ENCODE measurements at places on chromosomes 3 and 15.
A peak's percentile ranks its signal among the peaks of the same experiment; 100 is the strongest.

GRCh38 chr15:72570059-72570458 is 84.4 kb upstream of the GOLGA6B start:
- DNase-seq: no peak

DNA sequence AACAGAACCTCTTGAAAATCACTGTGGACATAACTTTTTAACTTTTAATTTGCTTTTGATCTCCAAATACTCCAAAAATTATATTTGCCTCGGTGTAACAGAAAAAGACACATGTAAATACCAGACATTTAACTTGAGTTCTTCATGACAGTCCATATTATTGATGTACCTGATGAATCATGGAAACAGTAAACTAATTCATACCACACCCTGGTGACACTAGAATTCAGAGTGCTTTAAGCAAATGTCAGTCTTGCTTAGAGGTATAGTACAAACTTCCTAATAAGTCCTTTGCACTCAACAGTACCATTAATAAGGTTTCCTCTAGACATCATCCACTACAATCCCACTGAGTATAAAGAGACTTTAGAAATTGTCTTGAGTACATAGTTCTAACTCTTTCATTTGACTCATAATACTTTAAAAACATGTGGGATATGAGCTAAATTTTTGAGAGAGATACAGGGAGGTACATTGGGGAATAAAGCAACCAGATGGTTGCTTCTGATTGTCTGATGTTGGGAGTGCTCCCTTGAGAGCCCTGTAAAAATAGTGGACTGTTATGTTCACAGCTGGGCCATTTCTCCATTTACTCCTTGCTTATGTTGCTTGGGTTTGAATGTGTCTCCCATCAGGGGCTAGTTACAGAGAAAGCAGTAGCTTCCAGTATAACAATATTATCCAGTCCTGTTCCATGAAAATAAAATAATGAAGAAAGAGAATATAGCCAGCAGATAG is 175.7 kb downstream of the ALCAM start:
- no peak for DNase-seq

- DNase-seq: no peak
These were observed 188.4 kb downstream of the ABHD5 start for GRCh38 chr3:43879166-43879565.

- no peak for DNase-seq
These were observed 13.3 kb upstream of the TMF1 start for GRCh38 chr3:69065318-69065964.

DNA sequence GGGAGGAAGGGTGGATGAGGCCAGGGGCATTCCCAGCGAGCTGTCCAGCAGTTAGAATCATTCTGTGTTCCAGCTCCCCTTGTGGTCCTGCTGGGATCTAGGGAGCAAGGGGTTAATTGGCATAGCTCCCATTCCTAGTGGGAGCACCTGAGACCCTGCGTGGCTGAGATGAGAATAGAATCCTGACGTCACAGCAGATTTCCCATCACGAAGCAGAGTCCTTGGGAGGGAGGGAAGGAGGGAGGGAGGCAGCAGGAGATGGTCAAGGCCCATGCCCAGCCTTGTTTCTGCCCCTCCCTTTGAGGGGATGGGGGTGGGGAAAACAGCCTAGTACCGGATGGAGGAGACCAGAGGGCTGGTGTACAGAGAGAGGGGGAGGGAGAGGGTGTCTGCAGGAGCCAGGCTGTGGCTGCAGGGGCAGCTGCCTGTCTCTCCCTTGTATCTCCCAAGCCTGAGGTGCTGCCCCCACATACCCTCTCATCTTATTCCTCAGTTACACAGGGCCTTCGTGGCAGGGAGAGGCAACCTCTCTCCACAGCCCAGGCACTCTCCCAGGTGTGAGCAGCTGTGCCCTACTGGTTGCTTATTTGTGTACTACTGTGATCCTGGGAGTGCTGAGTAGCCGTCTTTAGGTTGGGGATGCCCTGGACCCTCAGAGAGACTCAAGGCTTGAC is 5.4 kb downstream of the TYRO3 start:
- no peak for DNase-seq

- no peak for DNase-seq
These were observed 14.7 kb downstream of the RARRES1 start for GRCh38 chr3:158717576-158717975.

GRCh38 chr15:94174399-94174802 is 57.0 kb upstream of the MCTP2 start:
- DNase-seq: peak; percentile 53

DNA sequence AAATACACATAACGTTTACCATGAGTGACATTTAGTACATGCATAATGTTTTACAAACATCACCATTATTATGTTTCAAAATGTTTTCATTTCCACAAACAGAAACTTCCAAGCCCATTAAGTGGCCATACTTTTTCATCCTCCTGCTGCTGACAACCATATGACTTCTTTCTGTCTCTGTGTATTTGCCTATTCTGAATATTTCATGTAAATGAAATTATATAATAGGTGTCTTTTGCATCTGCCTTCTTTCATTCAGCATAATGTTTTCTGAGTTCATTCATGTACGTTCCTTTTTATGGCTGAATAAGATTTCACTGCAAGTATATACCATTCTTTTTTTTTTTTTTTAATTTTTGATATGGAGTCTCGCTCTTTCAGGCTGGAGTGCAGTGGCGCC is 209.0 kb downstream of the DOCK3 start:
- DNase-seq: no peak

Data from RKO (cell line).